ENCODE measurements at places on chromosomes 2 and 18.

DNA sequence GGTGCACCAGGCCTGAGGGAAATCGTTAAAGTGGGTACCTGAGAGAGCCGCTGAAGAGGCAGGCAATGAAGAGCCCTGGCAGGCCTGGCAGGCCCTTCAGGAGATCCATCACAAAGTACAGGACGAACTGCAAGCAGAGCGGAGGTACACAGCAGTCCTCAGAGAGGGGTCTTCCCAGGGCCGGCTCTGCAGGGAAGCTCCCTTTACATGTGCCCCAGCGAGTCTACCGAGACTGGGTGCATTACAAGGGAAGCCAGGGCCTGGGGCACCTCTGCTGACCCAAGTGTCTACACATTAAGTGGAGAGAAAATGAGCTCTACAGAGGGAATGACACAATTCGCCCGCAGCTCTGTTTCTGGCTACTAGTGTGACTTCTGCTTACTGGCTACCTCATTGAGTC, 8.1 kb upstream of the ATRAID start:
- DNase-seq = no peak

DNA sequence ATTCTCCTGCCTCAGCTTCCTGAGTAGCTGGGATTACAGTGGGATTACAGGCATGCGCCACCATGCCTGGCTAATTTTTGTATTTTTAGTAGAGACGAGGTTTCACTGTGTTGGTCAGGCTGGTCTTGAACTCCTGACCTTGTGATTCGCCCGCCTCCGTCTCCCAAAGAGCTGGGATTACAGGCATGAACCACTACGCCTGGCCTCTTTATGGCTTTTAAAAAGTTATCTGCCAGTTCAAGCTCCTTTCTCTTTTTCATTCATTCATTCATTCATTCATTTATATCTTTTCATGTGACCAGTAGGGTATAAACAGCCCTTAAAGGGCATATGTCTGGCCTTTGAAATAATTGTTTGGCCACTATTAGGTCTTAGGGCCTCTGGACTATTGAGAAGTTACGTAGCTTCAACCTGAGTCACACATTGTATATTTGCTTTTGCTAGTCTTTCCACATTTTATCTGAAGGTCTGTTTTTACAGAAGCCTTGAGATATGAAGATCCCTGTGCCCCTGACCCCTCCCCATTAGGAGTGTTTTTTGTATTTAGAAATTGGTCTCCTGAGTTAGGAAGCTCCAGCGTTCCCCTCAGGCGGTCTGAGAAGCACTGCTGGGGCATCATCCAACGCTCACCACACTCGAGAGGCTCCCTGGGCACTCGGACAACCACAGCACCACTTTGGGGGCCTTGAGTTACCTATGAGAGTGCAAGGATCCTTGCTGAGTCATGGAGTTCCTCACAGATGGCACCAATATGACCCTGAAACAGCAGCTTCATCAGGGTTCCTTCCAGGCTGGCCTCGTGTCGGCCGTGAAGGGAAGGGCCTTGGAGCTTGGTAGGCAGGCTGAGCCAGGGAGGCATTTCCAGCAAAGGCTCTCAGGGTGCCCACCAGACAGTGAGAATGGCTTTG, 21.8 kb downstream of the FZD5 start:
- no peak for DNase-seq

- no peak for DNase-seq
Measured at GRCh38 chr18:38602341-38602740, 1036.7 kb upstream of the CELF4 start.

DNA sequence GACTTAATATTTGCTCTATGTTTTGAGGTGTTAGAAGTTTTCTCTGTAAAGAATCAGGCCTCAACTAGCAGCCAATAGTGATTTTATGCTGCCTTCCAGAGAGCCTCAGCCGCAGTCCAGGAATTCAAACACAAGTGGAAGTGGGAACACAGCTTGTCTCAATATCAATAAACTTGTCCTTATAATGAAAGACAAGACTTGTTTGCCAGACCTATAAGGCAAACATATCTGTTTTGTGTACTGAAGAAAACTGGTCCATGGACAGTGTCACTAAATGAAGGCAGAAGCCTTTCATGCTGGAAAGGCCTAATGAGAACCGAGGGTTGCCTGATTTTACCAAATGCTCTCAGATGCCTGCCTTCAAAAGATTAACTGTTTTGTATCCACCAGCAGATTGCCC, 182.2 kb downstream of the EPHA4 start:
- no peak for DNase-seq

DNA sequence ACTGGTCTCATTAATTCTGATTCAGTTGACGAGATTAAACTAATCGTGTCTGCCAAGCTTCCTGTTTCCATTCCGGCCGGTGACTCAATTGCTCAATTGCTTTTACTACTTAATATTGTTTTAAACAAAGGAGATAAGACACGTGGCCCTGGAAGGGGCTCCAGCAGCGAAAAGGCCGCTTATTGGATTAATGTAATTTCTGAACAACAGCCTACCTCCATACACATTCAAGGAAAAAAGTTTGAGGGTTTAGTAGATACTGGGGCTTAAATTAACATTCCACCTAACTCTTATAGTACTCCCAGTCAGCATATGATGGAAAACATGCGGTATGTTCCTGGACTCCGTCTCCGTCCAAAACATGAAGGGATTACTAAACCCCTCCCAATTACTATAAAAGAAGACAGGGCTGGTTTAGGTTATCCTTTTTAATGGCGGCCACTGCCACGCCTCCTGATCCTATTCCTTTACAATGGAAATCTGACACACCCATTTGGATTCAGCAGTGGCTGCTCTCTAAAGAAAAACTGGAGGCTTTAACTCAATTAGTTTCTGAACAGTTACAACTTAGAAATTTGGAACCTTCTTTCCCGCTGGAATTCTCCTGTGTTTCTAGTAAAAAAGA, 27.1 kb downstream of the VPS54 start:
- no peak for DNase-seq

DNA sequence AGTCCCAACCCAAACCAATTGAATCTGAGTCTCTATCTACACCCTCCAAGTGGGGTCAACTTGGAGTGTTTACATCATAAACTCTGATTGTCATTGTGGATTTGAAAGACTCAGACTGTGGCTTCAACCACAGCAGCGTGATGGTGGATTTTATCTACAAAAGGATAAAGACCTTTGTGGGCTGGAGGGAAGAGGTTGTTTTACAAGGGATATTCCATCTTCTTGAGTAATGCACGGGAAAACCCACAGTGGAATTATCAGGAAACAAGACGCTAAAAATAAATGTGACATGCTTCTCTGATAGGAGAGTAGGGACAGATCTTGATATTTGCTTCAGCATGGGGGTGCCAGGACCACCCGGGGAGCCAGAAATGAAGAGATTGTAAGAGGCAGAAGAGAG, 93.5 kb downstream of the LPIN1 start:
- DNase-seq = no peak

DNA sequence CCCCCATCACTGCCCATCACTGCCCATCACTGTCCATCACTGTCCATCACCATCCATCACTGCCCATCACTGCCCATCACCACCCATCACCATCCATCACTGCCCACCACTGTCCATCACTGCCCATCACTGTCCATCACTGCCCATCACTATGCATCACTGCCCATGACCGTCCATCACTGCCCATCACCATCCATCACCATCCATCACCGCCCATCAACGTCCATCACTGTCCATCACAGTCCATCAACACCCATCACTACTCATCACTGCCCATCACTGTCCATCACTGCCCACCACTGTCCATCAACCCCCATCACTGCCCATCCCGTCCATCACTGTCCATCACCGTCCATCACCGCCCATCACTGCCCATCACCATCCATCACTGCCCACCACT, 57.8 kb upstream of the OTOS start:
- DNase-seq = no peak

DNA sequence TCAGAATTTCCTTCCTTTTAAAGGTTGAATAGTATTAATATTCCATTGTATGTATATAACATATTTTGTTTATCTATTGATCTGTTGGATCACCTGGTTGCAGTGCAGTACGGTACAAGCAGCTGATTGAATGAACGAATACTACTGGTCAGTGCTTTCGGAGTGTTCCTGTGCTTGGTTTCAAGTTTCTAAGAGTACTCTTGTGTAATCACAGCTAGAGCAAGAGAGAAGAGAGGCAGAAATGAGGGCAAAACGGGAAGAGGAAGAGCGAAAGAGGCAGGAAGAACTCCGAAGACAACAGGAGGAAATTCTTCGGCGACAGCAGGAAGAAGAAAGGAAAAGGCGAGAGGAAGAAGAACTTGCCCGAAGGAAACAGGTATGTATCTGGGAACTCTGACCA, 40.3 kb upstream of the KCNJ13 start:
- no peak for DNase-seq

DNA sequence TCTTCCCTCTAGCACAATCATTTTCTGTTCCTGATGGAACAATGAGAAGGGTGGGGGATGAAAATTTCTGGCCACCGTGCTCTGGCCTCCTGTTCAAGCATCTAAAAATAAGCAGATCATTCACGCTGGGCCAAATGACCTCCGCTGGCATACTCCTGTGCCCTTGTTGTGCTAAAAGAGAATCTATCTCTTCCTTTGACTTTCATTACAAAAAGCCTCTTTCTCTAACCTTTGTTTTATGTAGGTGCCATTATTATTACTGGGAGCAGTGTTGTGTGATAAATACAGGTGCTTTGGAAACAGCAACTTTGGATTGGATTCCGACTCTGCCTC, 44.6 kb upstream of the B3GNT2 start:
- no peak for DNase-seq

Data from cerebellar nuclear complex (tissue), 1 donor.